Epithelial cell of esophagus (primary cell): ENCODE measurements at places on chromosomes 2 and 18.
A peak's percentile ranks its signal among the peaks of the same experiment; 100 is the strongest.

DNA sequence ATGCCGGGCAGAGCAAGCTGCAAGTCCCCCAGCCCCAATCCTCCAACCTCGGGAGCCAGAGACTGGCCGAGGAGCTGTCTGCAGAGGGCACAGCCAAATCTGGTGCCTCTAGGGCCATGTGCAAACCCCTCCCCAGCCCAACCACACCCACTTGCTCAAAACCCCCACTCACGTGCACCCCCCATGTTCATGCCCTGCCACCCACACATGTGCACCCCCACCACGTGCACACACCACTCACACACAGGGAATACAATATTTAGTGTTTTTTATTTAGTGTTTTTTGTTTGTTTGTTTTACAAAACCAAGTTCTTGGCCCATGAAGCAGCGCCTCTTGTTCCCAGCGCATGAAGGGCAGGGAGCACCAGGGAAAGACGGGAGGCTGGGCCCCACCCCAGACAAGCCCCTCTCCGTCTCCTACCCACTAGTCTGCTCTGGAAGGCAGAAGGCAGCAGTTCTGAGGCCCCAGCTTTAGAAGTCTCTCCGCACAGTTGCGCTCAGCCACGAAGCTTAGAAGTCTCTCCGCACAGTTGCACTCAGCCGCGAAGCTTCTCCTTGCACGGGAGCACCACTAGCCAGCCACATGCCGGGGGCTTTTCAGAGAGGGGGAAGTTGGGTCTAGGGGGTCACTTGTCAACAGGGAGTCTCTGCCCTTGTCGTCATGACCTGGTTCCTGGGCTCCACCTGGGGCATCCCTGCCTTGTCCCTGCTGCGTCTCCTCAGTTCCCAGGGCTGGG, 276.1 kb upstream of the HDAC4 start:
- no peak for DNase-seq

DNA sequence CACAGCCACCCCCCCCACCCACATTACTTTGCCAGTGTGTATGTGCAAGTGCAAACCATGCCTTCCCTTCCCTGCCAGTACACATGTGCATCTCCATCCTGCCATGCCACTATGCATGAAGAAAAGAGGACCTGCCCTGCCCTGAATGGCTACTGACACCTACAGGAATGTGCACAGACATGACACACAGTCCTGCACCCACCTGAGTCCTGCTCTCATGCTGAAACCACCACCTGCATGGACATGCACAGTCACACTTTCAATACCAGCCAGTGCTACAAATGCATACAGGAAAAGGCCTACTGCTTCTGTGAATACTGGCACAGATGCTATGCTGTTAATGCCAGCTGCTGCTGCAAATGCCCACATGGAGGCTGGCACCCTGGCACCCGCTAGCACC, 334.4 kb upstream of the DLGAP1 start:
- DNase-seq: no peak

DNA sequence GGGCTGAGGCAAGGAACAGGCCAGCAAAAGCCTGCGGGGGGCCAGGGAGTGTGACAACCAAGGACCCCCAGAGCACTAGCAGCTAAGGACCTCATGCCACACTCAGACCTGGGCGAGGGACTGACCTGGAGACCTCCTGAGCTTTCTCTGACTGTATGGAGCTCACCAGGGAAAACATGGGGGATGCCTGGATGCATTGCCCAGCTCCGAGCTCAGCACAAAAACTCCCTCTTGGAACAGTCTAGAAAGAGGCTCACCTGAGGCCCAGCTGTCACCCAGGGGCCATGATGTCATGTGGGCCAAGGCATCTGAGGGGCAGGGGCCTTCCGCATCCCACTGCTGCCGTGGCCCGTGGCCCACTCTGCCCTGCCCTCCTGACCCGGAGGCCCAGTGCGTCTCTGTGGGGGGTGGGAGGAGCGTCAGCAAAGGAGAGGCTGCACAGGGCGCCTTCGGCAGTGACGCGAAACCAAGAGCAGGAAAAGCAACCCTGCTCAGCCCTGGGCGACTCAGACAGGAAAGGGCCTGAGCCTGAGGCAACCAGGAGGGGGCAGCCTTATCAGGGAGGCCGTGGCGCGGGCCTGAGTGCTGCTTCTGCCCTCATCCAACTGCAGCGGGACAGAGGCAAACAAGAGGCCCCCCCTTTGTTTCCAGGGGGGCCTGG, 57.3 kb upstream of the ALPP start:
- DNase-seq: no peak

- no peak for DNase-seq
Measured at GRCh38 chr18:80198391-80198790, 48.9 kb downstream of the PARD6G start.

GRCh38 chr2:21423854-21424253, 300.1 kb downstream of the TDRD15 start:
- DNase-seq: no peak

- peak; percentile 81 for DNase-seq
Measured at GRCh38 chr2:157838442-157839161, 37.5 kb downstream of the ACVR1 start.

DNA sequence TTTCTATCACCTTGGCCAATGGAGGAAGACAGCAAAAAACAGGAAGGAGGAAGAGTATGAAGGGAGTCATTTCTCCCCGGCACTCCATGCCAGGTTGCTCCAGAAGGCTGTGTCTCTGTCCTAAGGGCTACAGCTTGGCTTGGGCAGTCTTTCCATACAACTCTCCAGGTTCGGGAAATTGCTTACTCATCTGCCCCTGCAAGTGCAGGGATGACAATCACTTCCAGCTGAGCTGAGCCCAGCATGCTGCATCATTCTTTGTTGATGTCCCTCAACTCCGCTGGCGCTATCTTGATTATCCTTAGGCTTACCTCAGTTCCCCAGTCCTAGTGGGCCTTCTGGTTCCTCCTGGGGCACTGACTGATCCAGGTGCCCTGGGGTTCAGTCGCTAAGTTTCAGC, 86.9 kb upstream of the COPS8 start:
- peak; percentile 33 for DNase-seq

DNA sequence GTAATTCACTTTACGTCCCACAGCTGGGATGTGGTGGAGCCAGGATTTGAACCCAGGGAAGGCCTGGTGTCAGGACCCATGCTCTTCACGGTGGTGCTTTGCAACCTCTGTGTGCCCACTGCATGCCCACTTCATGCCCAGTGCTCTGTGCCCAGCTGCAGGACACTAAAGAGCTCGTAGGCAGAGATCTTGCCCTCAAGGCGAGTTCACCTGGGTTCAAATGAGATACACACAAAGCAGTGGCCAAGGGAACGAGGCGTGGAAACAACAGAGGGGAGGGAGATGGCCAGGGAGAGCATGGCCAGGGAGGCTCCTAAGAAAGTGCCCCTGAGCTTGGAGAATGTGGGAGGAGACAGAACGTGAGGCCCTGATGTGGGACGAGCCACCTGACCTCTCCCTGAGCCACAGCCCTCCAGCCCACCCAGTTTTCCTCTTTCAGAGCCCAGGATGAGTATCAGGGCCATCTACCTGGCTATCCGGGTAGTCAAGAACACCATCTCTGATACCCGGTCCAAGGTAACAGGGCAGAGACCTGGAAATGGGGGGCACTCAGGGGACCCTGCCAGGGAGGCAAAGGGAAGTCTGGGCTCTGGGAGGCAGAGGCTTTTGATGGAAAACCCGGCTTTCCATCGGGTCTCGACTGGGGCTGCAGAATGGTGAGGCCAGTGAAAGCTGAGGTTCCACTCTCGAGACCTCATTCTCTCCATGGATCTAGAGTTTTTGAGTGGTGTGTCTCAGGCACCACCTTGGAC, 20.4 kb downstream of the MROH2A start:
- DNase-seq: no peak

GRCh38 chr18:1906421-1906820, 664.9 kb downstream of the METTL4 start:
- DNase-seq: peak; percentile 65

GRCh38 chr18:68935686-68936085, 137.8 kb downstream of the CCDC102B start:
- no peak for DNase-seq

GRCh38 chr2:49049161-49049560, 105.2 kb downstream of the FSHR start:
- DNase-seq: no peak

DNA sequence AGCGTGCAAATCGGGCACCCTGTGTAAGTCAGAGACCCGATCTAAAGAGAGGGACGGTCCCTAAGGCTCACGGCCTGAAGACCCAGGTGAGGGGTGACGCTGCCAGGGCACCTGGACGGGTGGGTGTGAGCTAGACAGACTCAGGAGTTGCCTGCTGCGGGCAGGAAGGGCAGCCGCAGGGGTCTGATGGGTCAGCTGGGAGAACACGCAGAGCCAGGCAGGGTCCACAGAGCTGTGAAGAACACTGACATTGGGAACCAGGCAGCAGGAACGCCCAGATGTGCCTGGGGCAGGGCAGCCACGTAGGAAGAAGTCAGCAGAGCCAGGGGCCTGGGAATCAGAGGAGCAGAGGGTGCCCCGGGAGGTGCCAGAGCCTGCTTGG, 25.9 kb downstream of the HDAC4 start:
- DNase-seq: no peak
